DMS153 (cell line): ENCODE measurements at places on chromosomes 4 and X.
A peak's percentile ranks its signal among the peaks of the same experiment; 100 is the strongest.

- no peak for DNase-seq
Observed at GRCh38 chr4:127748957-127749356, 18.8 kb downstream of the SLC25A31 start.

- DNase-seq: no peak
Observed at GRCh38 chr4:147104768-147105167, 159.1 kb upstream of the TTC29 start.

GRCh38 chrX:78321809-78322208, 5.6 kb downstream of the CYSLTR1 start:
- peak; percentile 78 for DNase-seq

- no peak for DNase-seq
Observed at GRCh38 chrX:32745323-32745722, 466.0 kb downstream of the DMD start.

DNA sequence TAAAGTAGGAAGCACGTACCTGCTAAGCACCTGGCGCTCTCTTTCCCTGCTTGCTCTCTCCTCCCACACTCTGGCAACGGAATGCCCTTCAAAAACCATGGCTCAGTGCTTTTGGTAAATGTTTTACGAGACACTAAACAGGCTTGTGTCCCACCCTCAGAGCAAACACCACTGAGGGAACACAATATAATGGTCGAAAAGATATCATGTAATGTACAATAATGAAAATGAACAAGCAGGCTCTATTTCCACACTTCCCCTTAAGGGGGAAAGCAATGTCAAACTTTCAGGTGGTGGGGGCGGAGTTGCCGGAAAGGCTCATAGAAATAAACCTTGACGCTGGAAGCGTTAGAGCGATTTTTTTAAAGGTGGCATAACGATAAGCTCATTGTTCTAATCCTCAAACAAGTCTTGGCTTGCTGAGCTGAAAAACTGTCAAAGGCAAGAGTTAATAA, 115.1 kb downstream of the RBM47 start:
- DNase-seq: peak; percentile 40

DNA sequence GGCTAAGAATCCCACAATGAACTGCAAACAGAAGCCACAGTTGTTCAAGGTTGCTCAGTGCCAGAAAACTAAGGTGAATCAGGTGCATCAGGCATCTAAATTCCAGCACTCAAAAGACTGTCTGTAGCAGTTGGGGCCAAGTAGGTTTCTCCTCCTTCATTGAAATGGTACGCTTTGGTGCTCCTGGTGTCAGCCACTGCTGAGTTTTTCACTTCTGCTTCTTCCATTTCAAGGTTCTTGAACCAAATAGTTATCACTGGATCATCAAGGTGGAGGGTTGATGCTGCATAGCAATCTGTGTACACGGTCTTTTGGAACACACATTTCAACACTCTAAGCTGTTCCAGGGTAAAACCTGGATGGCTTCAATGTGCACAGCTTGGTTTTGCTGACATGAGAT, 74.4 kb downstream of the TMA16 start:
- DNase-seq: no peak

GRCh38 chrX:119187298-119187697, 48.8 kb upstream of the PGRMC1 start:
- no peak for DNase-seq

DNA sequence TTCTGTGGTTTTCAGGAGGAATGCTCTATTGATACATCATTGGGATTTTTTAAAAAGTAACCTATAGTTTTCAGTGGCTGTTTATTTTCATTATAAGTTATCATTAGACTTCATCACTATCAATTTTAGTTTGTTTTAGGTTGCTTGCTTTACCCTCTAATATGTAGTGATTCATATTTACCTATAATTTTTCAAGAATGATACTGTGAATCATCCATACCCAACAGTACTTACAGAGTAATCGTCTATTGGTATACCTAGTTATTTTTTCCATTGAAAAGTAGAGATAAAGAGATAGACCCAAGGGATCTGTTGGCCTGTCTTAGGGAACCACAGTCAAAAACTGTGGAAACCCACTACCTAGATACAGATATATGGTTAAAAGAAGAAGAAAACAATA, 83.3 kb downstream of the KLHL34 start:
- DNase-seq: no peak

GRCh38 chr4:162356181-162356580, 192.4 kb upstream of the FSTL5 start:
- no peak for DNase-seq
